ENCODE measurements at places on chromosomes 1 and 21.
A peak's percentile ranks its signal among the peaks of the same experiment; 100 is the strongest.

DNA sequence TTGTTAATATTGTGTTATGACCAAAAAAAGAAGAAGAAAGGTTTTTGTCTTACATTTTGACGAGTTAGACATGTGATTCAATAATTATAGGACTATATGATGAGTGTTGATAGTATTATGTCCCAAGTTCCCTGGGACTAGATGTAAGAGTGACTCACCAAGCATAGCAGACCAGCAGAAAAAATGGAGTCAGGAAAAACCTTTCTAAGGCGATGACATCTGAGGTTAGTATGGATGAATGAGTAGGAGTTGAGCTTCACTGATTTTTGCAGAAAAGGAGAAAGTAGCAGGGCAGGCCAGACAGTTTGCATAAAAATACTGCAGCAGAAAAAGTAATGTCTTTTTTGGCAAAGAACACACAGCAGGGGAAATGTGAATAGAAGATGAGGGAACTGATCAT, 1041.3 kb upstream of the ADGRL4 start:
- no peak for DNase-seq

DNA sequence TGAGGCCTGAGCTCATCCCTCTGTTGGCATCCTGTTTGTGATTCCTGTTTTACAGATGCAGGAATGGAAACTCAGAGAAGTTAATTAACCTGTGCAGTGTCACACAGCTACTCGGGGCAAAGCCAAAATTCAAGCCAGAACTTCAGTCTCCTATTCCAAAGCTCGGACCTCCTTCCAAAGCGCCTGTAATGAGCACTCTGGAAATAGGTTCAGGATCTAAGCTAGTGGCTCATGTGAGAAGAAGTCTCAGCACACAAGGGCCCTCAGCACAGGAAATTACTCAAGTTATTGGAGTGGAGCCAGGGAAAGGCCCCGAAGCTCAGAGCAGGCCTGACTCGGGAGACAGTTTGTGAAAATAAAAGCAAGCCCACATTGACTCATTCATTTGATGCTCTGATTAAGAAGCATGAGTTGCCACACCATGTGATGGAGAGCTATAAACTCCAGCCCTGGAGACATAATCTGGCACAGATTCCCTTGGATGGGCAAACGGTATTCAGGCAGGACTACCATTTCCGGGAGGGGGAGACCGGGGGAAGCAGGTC, 50.6 kb upstream of the LYST start:
- peak; percentile 56 for DNase-seq

- DNase-seq = no peak
Measured at GRCh38 chr1:31390071-31390470, 17.2 kb upstream of the FABP3 start.

DNA sequence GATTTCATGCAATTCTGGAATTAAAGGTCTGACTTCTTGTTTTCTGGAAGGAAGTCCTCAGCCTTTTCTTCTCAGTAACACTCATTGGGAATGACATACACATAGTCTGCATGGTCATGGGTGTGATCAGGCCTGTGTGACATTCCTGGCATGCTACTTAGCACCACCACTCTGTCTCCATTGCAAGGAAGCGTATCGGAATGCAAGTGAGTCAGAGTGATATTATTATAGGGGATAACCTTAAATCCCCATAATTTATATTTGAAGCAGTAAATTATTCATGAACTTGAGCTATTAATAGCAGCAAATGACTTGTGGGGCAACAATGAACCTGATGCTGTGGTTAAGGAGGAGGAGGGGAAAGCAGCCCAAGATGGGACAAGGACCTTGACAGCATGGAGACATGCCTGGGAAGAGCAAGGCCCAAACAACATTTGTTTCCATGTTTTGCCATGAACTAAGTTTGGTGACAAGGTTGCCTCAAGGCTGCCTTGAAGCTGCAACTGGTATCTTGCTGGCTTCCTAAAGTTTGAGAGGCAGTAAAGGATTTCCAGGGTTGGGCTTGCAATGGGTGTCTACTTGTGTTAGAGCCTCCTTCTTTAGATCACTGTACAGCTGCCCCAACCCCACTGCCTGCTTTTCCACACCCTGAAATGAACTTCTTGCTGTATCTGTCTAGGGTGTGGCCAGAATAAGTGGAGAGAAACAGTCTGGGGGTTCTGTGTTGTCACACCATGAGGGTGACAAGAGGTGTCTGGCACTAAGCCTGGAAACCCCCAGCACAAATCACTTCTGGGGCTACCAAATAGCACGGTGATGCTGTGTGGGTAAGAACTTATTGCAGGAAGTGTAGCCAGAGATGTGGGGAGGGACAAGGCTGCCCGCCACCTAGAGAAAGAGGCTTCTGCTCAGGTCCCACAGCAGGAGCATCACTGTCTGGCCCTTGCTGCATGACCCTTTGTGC, 4.6 kb downstream of the MAB21L3 start:
- DNase-seq = no peak

GRCh38 chr1:98323906-98324358, 337.6 kb upstream of the SNX7 start:
- DNase-seq = no peak

DNA sequence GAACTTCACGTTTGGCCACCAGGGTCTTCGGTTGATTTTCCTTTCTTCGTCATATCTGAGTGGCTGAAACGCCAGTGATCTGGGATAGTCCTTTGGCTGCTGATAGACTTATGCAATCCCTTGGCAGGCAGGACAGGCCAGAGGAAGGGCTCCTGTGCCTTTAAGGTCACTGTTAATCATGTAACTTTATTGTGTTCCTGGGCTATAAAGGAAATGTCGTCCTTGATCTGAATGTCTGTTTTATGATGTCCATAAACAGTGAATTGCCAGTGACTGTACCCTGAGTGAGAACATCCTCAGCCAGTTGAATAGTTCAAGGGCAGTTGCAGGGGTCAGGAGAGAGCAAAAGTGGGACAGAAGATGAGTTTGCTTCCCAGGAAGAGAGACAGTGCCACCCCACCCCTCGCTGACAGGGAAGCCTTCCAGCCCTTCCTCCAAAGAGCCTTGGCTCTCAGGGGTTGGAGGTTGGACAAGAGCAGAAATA, 68.0 kb downstream of the PDE9A start:
- DNase-seq = no peak

GRCh38 chr1:168280296-168280927, at the start of gene TBX19:
TSS of gene TBX19 (plus strand) at chr1:168280877. CDS start at chr1:168281091, 214 bp downstream.
- no peak for DNase-seq

DNA sequence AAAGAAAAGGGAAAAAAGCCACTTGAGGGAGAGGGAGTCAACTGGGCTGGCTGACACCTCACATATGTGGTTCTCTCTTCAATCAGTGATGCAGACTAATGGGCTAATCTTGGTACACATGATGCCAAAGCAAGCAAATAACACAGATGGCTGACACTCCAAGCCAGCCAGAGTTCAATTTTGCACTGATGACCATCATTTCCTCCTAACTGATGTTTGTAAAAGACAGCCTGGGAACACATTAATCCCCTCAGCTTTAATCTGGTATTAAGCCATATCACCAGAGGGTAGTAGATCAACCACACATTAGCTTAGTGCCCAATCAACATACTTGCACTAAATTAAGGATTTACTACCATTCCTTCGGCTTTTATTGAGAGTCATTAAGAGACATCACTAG, 2.8 kb downstream of the VPS72 start:
- no peak for DNase-seq

DNA sequence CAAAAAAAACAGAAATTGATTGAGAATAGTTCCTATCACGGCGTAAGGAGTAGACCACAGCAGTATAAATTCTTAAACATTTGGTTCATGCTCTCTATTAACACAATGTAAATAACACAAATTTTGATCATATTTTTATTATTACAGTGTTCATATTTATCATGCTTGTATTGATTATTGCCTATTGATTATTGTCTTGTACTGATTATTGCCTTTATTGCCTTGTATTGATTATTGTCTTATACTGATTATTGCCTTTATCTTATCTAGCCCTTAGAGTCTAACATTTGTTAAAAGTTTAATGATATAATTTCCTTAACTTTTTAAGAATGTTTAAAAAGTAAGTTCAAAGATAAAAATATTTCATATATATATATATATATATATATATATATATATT, 460.7 kb downstream of the KCNT2 start:
- no peak for DNase-seq

- DNase-seq = peak; percentile 41
Measured at GRCh38 chr21:25421321-25422028, 185.8 kb downstream of the MRPL39 start.

- no peak for DNase-seq
Measured at GRCh38 chr1:49251019-49251784, 474.5 kb upstream of the BEND5 start.

All from activated T-cell treated with anti-CD3 and anti-CD28 coated beads for 48 hours (primary cell).